Esophagus (tissue), 2 donors: ENCODE measurements at places on chromosomes 1 and 21. TPM values are rescaled to one million over a fixed set of nuclear protein-coding genes. Genes with fewer than 3 reads are reported as not detected.

Gene UQCRH
- 498 TPM for polyA plus RNA-seq

Gene SYTL1
- 302 TPM for polyA plus RNA-seq

Gene TMEM54
- polyA plus RNA-seq, result 93.0 TPM

Gene FLG2
- polyA plus RNA-seq, result 0.10 TPM

Gene ST6GALNAC5
- polyA plus RNA-seq, result 0.20 TPM
